Stimulated activated CD8-positive, alpha-beta memory T cell treated with anti-CD3 and anti-CD28 coated beads, Interleukin-7, amount 100 ng/mL, for 24 hours (primary cell): ENCODE measurements at places on chromosomes 7 and 10.

DNA sequence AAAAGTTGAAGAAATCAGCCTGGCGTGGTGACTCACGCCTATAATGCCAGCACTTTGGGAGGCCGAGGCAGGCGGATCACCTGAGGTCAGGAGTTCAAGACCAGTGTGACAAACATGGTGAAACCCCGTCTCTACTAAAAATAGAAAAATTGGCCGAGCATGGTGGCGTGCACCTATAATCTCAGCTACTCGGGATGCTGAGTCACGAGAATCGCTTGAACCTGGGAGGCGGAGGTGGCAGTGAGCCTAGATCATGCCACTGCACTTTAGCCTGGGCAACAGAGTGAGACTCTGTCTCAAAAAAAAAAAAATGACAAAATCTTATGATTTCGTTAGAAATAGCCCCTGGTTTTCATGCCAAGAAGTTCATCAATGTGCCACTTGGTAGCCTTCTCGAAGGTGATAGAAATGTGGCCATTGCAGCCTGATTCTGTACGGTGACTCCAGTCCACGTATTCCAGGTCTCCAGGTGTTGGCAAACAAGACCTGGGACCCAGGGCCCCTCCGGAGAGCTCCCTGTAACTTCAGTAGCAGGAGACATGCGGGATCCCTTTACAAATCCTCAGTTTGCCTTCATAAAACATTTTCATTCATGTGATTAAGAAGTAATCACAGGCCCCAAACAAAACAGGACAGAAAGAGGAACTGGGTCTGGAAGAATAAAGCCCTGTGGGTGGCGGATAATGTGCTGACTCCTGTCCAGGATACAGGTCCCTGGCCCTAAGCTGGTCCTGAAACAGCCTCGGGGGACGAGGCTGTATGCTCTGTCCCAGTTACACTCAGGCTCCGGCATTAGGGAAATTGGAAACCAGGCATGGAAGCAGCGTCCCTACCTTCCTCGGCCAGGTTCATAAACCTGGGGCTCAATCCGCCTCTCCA is 207.3 kb upstream of the SH2B2 start:
- no peak for DNase-seq

- DNase-seq, result no peak
Observed at GRCh38 chr10:94645285-94645684, 38.2 kb upstream of the CYP2C18 start.

GRCh38 chr7:141950806-141951205 is 4.0 kb upstream of the CLEC5A start:
- DNase-seq, result no peak

GRCh38 chr7:151245360-151246101 is 3.0 kb downstream of the SMARCD3 start:
- DNase-seq, result peak; percentile 43

- no peak for DNase-seq
Observed at GRCh38 chr7:37927773-37928444, 7.5 kb downstream of the EPDR1 start.

GRCh38 chr10:96587264-96588059 is 650 bp upstream of the TM9SF3 start:
- DNase-seq, result no peak

DNA sequence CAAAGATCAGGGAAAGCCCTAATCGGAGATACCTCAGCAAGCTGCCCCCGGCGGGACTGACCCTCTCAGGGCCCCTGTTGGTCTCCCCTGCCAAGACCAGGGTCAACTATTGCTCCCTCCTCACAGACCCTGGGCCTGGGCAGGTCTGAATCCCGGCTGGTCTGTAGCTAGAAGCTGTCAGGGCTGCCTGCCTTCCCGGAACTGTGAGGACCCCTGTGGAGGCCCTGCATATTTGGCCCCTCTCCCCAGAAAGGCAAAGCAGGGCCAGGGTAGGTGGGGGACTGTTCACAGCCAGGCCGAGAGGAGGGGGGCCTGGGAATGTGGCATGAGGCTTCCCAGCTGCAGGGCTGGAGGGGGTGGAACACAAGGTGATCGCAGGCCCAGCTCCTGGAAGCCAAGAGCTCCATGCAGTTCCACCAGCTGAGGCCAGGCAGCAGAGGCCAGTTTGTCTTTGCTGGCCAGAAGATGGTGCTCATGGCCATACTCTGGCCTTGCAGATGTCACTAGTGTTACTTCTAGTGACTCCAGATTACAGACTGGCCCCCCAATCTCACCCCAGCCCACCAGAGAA is 24.1 kb downstream of the TBATA start:
- DNase-seq, result no peak

- DNase-seq, result no peak
Observed at GRCh38 chr7:131329176-131329570, 1.5 kb downstream of the MKLN1 start.

DNA sequence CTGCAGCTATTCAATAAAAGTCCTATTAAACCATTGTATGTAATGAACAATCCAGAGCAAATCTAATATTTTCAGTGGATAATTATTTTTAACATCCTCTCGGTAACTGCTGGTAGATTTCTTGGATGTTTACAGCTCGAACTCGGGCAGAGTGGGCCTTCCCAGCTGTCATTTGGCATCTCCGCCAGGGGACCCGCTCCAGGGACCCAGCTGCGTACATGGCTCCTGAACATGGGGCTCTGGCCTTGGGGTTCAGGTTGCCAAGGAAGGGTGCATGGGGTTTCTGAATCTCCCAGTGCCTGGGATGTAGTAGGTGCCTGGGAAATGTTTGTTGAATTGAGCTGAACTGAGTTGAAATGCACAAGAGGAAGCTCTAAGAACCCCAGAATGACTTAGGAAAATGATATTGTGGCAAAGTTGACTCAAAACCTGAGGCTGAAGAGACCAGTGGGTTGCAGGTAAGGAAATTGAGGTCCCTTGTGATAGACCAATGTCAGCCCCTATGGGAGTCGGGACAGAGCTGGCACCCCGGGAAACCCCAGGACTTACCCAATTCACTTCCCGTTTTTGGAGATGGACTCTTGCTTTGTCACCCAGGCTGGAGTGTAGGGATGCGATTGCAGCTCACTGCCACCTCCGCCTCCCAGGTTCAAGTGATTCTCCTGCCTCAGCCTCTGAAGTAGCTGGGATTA is 228.4 kb downstream of the CUX1 start:
- no peak for DNase-seq

- DNase-seq, result no peak
Observed at GRCh38 chr10:13006037-13006436, 4.5 kb upstream of the CCDC3 start.

DNA sequence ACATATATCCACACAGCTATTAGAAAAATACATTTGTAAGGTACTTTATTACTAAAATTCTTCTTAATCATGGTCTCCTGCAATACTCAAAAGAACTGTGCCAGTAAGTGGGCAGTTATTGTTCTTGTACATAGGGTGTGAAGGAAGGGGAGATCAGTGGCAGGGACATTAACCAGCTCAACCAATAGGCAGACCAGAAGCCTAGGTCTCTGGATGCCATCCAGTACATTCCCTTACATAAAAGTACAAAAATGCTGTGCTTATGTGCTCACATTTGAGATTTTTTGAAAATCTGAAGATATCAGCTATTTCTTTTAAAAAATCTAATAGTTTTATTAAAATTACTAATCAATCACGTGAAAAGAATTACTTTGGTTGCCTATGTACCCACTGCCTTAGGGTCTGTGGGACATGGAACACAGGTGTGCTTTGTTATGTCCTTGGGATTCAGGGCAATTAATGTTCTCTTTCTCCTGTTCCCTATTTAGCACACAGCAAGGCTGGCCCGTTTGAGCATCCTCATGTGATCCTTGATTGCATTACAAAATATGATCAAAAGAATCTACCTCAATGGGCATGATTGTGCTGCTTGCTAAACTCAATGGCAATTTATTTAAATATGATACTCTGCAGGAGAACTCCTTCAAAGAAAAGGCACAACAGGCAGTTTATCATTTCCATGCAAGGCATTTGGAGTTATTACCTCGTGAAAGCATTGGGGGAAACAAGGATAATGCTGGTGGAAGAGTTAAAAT is 22.7 kb downstream of the TWIST1 start:
- DNase-seq, result no peak

- DNase-seq, result no peak
Observed at GRCh38 chr10:104735757-104736391, 94.8 kb downstream of the SORCS3 start.

DNA sequence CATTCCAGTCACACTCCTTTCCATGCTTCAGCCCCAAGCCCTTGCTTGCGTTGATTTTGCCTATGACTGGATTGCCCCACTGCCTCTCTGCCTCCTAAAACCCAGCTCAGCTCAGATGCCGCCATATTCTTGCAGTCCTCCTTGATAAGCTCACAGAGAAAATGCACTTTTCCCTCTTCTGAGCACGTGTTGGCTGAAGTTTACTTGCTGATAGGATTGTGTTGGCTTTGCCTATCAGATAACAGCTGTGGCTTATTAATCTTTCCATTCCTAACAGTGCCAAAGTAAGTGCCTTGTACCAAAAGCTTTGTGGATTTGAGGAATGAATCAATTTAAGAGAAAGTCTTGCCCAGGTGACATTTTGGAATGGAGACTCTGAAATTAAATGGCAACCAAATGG is 249.2 kb downstream of the PHTF2 start:
- DNase-seq, result no peak

- no peak for DNase-seq
Observed at GRCh38 chr10:59799421-59799820, 46.2 kb upstream of the MRLN start.

DNA sequence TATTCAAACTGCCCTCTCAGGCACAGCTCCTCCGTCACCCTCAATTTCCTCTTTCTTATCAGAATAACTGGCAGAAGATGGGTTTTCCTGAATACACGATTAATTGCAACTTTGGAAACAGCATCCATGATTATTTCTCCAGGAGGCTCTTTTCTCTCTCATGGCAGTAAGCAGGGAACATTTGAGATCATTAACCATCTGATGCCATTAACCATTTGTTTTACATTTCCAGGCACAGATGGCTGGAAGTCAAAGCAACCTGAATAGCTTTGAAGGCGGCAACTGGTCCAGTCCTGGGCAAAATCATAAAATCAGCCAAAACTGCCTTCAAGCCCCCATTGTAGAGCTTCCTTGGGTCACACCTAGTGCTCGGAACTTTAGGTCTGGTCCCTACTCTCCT is 289.5 kb upstream of the AOAH start:
- no peak for DNase-seq

DNA sequence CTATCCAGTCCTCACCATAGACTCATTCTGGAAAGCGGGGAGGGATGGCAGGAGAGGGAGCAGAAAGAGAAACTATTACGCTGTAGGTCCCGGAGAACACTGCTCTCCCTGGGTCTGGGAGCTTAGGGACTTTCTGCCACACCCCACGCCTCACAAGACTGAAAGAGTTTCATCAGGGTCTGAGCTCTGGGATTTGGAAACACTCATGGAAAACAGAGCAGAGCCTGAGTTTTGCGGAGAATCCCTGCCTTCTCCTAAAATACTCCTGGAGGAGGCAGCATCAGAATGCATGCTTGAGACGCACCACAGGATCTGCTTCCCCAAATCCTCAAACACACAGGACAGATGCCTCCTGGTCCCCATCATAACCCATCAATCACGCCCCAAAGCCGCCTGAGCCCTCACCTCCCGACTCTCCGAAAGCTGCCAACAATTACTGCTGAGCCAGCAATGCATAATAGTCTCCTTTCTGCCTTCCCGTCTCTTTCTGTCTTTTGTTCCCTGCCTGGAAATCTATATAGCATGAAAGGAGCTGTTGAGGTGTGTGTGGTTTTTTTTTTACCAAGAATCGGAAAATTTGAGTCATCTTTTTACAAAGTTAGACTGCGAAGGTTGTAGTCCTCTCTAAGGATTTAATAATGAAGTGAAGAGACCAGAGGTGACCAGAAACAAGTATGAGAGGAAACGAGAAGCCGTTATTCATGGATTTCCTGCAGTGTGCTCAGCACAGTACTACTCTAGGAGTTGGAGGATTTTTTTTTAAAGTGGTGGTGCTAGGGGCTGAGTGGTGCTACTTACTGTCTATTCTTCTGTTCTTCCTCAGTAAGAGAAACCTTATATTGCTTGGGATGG is 37.7 kb downstream of the ASB13 start:
- DNase-seq, result no peak

- no peak for DNase-seq
Observed at GRCh38 chr7:38070718-38071117, 107.3 kb upstream of the STARD3NL start.

DNA sequence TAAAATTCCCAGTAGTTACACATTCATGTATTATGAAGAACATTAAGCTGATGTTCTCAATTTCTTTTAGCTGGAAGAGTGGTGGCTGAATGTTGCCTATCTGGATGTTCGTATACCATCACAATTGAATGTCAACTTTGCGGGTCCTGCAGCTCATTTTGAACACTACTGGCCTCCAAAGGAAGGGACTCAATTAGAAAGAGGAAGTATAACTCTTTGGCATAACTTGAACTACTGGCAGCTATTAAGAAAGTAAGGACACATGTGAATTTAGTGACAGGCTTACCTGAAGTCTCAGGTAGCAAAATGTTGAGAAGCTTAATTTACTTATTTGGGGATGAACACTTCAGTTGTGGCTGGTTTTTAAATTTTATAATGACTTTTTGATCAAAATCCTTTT is 15.9 kb downstream of the CROT start:
- no peak for DNase-seq

DNA sequence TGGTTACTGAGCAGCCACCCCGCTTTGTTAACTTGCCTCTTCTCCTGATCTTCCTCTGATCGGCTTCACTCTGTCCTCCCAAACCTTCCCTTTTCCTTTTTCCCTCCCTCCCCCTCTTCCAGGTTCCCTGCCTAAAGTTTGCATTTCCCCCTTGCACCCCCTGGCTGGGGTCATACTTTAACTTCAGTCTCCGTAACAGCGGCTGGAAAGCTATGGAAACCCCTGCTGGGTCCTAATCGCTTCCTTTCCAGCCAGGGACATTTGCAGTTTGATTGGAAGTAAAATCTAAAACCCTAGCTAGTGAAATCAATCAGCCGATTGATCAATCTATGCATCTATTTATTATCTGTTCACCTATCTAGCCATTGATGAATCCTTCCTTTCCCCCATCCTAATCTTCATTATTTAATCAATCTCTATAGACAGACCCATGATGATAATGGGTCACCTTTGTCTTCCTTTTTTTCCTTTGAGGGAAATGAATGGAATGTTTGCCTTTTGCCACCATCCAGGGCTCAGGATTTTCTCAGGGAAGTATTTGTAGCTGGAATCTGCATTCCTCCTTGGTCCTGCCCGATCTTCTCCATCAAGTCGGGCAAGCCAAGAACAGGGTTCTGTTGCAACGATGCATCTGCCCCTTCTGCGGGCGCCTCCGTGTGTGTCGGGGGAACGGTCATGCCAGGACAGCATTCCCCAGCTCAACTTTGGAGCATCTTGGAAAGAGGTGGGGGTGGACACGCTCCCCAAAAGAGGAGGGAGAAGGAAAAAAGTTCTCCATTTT is 8.8 kb downstream of the GATA3 start:
- DNase-seq, result no peak

GRCh38 chr7:129829737-129830631 is 122.8 kb downstream of the UBE2H start:
- peak; percentile 22 for DNase-seq

- DNase-seq, result no peak
Observed at GRCh38 chr7:149205690-149206381, 10.5 kb downstream of the ZNF282 start.

DNA sequence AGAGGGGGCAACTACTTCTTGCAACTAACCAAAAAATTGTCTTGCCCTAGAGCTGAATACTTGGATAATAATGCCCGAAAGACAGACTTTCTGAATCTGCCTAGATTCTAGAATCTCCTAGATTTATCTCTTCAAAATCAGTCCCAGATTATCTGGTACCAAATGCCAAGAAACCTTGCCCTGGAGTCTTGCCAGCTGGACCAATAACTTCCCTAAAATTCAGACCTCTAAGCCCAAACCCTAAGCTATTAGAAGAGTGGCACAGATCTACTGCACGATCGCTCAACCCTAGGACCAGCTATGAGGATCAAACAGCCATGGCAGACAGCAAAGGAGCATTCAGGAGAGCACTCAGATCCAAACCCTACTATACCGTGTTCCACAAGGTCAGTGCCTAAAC is 45.0 kb downstream of the ARMH3 start:
- DNase-seq, result no peak
